H4 (cell line): ENCODE measurements at places on chromosomes 5 and 9. TPM values are rescaled to one million over a fixed set of nuclear protein-coding genes. Genes with fewer than 3 reads are reported as not detected.

DNA sequence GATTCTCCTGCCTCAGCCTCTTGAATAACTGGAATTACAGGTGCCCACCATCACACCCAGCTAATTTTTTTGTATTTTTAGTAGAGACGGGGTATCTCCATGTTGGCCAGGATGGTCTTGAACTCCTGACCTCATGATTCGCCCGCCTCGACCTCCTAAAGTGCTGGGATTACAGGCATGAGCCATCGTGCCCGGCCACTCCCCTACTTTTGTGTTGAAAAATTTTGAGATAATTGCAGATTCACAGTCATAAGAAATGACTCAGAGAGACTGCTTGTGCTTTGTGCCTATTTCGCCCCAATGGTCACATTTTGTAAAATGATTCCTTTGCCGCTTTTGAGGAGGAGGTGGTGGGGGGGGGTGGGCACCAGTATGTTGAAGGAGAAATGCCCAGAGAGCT lies 48.1 kb upstream of the SH3PXD2B start:
- DNase-seq = no peak

- DNase-seq = no peak
Measured at GRCh38 chr5:57531333-57531732, 48.7 kb upstream of the ACTBL2 start.

DNA sequence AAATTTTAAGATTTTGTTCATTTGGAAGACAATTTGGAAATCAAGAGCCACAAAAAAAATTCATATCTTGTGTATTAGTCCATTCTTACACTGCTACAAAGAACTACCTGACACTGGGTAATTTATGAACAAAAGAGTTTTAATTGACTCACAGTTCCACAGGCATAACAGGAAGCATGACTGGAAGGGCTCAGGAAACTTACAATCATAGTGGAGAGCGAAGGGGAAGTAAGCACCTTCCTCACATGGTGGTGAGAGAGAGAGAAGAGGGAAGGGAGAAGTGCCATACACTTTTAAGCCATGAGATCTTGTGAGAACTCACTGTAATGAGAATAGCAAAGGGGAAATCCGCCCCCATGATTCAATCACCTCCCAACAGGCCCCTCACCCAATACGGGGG lies 274.4 kb downstream of the KCNN2 start:
- DNase-seq = no peak

BAAT gene
- total RNA-seq = not detected in 2 replicates

DNA sequence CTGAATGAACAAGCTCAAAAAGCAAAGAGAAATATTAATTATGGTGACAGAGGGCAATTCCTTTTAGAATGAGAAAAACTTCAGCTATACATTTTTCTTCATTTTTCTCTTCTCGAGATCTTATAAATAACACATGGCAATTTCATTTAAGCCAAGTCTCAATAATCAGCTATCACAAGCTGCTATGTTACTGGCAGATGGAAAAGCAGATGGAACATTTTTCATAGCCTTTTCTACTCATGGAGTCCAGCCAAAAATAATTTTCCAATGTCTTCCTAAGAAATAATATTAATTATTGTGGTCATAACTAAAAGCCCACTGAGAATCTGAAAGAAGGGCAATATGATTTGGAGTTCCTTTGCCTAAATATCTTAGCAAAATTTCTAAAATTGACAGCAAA lies 35.6 kb downstream of the SKIC3 start:
- no peak for DNase-seq
